ENCODE measurements at places on chromosomes 16 and 17.

DNA sequence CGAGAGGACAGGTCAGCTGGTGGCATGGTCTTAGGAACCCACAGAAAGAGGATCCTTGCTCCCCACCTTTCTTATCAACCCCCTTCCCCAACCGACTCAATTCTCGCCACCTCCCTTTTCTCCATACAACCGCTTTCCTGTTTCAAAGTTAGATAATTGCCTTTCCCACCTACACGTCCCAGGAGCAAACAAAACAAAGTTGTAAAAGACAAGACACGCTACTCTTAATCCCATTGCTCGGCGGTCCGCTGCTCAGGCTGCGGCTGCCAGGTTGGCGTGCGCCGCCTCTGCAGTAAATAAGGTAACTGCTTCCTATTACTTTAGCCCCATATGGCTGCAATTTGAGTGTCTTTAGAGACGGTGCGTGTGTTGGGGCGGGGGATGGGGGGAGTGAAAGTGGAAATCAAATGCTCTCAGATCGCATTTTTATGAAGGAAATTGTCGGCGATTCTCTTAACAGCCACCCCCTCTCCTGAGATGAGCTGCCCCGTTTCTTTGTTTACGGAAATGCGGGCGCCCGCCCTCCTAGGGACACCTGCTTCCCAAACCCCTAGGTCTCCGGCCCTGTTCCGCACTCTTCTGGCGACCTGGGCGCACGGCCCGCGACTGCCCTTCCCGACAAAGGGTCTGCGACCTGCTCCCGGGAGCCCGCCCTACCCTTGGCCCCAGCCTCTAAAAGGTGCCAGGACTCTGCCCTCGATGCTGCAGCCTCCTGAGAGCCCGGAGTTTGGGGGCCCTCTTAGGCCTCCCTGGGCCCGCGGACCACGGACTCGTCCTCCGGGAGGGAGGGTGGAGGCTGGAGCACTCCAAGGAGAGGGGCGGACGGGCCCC, 3.7 kb upstream of the CBX8 start:
- DNase-seq = peak; percentile 67

DNA sequence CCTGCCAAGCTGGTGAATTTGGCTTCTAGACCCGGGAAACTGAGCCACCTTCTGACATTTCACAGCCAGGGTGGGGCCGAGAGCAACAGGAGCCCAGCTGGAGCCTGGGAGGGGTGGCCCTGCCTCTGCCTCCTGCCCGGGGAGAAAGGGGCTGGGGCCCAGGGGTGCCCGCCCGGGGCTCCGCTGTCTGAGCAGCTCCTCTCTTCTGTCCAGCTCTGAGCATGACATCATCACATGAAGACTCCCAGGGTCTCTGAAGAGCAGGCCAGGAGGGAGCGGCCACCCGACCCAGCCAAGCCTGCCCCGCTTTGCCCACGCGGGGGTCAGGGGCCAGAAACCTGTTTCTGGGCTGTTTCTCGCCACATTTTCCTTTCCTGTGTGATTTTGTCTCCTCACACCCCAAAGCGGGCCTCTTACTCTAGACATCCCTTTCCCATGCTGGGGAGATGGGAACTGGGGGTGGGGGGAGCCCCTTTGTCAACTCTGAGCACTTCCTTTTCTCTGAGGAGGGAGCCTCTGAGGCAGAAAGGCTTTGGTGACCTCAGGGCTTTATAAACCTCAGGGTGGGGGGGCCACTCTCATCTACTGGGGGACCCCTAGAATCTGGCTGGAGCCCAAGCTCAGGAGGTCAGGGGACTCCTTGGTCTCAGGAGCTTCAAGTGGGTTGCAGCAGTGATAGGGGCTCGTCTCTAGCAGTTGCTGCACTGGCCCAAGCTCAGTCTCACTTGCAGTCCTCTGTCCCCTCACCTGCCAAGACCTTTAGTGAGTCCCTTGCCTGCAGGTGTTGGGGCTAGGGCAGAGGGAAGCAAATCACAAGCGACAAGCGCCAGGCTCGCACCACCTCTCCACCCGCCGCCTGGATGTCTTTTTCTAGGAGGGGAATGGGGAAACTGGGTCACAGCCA, 7.6 kb downstream of the UBALD2 start:
- DNase-seq = no peak

GRCh38 chr17:40912486-40913210, 24.8 kb downstream of the KRT23 start:
- DNase-seq = peak; percentile 2

- DNase-seq = no peak
Measured at GRCh38 chr17:57403236-57403635, 146.9 kb downstream of the MSI2 start.

- DNase-seq = peak; percentile 41
Measured at GRCh38 chr17:2624292-2624731, 30.9 kb downstream of the PAFAH1B1 start.

DNA sequence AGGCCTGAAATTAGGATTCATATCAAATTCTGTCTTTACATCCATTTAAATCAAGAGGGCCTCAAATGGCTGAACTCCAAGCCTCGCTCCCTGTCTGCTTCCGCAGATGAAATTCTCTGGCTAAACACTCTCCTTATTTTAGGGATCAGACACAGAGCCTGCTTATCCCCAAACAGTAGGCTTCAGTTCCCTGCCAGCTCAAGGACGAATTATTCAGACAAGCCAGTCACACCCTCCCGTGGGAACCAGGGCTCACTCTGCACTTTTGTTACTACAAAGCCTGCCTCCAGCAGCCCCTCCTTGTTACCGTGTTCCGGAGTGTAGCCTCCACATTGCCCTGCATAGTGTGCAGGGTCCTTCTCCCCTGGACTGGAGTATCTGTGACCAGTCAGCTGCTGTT, 46.6 kb upstream of the LCMT1 start:
- DNase-seq = no peak

DNA sequence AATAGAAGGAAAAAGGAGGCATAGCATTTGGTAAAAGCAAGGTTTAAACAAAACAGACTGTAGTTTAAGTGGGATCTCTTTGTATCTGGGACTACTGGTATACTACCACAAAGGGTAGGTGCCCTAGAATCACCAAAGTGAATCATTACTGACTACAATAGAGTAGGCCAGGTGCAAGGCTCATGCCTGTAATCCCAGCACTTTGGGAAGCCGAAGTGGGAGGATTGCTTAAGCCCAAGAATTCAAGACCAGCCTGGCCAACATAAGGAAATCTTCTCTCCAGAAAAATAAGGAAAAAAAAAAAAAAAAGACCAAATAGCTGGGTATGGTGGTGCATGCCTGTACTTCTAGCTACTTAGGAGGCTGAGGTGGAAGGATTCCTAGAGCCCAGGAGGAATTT, 60.8 kb upstream of the CORO6 start:
- no peak for DNase-seq

GRCh38 chr16:65312795-65313194, 190.9 kb upstream of the CDH11 start:
- DNase-seq = no peak

GRCh38 chr16:72987480-72987901, 60.4 kb downstream of the ZFHX3 start:
- no peak for DNase-seq

DNA sequence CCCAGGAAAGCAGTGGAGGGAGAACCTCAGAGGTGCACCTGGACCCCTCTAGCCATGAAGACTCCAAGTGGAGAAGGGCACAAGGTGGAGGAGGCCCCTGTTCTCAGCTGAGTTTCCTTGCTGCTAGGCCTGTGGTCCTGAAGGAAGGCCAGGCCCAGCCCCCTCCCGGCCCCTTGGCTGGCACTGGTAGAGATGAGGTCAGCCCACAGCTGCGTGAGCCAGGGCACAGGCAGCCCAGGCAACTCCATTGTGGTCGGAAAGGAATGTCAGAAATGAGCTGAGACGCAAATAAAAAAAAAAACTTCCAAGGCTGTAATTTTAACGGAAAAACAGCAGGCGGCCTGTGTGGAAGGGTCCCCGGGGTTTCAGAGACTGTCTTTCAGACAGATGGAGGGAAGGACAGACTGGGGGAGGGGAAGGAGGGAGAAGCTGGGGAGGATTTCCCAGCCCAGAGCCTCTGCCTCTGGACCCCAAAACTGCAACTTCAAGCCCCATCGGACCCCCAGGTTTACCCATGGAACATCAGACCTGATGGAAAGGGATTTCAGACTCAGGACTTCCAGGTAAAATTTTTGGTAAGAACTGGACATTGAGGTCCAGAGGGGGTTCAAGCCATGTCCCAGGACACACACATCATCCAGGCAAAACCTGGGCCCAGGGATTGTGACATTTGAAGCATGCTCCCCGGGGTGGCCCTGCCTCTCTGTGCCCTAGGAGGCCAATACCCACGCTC, 25.6 kb upstream of the MRPS23 start:
- DNase-seq = peak; percentile 59

DNA sequence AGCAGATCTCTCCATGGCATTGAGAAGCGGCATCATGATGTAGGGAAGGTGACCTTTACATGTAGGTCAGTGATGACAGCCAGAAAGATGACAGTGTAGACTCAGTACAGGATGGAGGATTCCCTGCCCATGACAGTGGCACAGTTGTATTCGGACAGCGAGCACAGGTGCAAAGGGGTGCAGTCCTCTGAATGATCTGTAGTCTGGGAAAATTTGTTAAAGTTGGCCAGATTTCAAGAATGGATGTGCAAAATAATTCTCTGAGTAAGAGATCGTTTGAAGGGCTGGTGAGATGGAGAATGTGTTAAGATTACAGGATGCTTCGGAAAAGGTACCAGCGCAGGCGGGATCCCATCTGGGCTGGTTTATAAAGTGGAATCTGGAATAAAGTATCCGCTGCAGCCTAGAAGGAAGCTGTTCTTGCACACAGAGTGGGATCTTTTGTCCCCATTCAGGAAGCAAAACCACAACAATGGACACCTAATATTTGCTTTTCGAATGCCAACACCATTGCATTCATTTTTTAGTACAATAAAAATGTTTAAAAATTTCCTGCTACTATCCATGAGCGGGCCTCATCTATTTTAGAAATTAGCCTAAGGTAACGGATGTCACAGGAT, 101.2 kb downstream of the RPTOR start:
- no peak for DNase-seq

GRCh38 chr17:21352221-21352980, 23.8 kb upstream of the KCNJ12 start:
- no peak for DNase-seq

- DNase-seq = no peak
Measured at GRCh38 chr16:22235839-22236745, 30.0 kb downstream of the EEF2K start.

GRCh38 chr16:58464047-58464915, 35.7 kb upstream of the NDRG4 start:
- no peak for DNase-seq

- no peak for DNase-seq
Measured at GRCh38 chr16:27640277-27640600, 90.3 kb downstream of the KATNIP start.

- DNase-seq = peak; percentile 6
Measured at GRCh38 chr17:9645851-9646545, 681 bp downstream of the USP43 start.

DNA sequence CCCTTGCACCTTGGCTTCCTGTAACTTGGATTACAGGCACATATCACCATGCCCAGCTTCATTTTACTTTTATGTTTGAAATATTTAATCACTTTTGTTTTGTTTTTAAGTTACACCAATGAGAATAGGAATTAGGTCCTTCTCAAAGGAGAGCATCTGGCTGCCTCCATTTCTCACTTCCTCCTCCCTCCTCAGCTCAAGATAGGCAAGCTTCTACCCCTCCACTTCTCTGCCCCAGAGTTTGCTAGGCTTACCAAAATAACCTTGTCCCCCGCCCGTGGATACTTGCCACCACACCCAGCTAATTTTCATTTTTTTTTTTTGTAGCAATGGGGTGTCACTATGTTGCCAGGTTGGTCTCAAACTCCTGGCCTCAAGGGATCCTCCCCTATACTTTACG, 17.9 kb downstream of the GABARAPL2 start:
- no peak for DNase-seq

DNA sequence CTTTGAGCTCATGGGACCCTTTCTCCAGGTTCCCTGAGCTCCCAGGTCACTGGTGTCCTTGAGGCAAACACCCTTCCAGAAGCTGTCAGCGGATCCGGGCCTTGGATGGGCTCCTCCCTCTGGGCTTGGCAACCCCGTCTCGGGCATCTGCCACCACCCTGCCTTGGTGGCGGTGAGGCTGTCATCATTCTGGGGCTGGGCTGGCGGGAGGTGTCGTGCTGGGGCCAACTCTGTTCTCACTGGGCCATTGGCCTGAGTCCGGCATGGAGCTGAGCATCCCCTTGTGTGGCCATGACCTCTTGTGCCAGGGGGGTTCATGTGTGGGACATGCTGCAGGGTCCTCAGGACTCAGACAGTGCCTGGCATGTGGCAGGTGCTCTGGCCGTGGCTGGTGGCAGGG, 197.6 kb downstream of the LAT start:
- no peak for DNase-seq

- no peak for DNase-seq
Measured at GRCh38 chr16:67460168-67460567, 20.8 kb downstream of the ATP6V0D1 start.

DNA sequence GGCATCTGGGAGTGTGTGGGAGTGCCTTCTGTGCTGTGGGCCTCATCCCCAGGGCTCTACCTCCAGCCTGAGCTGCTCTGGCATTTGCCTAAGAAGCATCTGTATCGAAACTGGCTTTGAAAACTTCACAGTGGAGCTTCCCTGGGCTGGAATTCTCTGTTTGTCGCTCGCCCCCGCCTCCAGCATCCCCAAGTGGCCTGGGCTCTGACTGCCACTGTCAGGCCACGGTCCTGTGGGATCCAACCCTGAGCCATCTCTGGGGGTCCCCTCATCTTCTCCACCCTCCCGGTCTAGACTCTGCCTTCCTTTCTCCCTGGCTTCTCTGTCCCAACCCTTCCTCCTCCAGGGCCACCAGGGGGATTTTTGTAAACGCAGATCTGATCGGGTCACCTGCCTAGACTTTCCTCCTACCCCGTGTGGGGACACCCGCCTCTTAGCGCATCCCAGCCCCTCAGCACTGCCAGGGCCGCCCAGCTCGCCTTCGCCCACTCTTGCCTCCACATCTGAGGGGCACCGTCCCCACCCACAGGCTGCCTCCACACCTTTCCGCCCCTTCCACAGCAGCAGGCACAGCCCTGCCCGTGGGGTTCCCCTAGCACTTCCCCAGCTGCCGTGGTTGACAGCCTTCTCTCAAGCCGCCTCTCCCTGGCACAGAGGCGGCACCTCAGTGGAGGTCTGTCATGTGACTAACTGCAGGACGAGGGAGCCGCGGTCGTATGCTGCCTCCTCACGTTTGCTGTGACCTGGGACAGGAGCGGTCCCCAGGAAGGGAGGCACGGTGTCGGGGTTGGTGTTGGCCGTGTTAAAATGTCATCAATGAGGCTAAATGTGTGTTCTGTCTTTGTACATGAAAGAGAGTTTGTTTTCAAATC, 12.0 kb downstream of the TBC1D24 start:
- DNase-seq = no peak

DNA sequence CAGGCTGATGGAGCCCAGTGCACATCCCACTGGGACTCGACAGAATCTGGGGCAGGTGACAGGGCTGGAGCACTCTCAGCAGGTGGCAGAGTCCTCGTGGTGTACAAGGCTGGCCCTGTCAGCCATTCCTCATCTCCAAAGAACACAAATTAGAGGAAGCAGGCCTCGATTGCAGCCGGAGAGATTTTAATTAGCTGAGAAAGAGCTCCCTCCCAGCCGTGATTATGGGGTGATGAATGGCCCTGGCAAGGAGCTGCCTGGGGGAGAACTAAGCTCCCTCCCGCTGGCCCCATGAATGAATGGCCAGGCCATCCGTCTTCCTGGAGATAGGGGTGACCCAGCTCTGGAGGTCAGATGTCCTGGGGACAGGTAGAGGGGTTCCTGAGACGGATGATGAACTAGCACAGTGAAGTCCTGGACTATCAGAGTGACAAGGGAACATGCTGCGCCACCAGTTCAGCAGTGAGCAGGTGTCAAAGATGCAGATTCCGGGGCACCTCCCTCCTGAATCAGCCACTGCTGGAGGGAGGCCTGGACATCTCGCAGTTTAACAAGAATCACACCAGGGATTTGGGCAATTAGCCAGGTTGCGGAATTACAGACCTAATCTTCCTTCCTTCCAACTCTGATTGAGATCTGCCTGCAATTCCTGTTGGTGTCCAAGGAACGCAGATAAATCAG, 35.5 kb downstream of the PIMREG start:
- DNase-seq = no peak

Measured in Kasumi-1 (cell line).